CD14-positive monocyte (primary cell): ENCODE measurements at places on chromosomes 11 and 22.
A peak's percentile ranks its signal among the peaks of the same experiment; 100 is the strongest.

DNA sequence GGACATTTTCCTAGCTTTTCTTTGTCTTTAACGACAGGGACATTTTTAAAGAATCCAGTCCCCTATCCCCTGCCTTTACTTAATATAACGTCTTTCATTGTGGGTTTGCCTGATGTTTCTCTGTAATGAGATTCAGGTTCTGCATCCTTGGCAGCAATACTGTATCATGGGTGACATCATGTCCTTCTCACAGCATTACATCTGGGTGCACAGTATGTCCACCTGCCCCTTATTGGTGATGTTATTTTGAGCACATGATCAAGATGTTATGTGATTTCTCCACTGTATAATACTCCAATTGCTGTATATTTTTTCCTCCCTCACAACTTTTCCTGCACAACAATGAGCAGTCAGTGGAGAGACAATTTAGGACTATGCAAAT is 9.7 kb upstream of the STK33 start:
- no peak for DNase-seq

DNA sequence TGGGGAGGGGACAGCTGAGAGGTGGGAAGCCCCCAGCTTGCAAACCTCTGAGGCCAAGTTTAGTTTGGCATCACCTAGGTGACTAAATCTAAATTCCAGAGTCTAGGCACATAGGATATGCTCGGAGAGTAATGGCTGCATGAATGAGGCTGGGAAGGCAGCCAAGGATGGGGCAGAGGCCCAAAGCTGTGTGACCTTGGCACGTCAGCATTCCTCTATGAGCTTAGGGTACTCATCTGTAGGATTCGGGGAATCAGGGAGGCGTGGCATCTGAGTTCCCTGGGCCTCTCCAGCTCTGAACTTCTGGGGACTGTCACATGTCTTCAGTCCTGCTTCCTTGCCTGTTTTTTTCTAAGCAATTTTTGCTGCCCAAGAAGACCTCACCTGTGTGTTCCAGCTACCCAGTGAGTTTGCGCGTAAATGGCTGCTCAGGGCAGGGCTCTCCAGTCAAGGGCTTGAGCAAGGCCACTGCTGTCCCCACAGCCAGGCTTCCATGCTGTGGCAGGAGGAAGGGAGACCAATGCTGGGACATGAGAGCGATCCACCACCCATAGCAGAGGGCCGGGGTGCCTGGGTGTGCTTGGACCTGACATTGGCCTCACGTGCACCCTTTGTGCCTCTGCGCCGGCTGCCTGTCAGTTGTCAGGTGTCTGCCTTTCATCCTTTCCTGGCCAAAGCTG is 13.9 kb downstream of the DAGLA start:
- no peak for DNase-seq

DNA sequence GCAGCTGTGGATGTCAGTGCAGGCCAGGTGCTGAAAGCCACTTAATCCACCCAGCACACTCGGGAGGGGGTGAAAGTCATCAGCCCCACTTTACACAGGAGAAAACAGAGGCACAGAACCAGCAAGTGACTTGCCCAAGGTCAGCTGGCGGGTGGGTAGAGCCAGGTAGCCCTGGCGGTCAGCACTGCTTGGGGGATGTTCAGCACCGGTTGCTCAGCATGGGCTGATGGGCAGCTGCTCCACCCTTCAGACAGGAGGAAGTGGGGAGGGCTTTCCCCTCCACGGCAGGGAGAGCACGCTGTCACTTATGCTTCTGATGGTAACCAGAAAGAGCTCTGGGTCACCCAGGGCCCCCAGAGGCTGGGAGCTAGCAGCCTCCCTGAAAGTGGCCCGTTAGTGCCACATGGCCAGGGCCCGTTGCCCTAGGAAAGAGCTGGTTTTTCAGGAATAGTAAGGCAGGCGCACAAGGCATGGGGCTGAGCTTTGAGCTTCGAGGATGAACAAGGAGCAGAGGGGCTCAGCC is 417.9 kb downstream of the CTTN start:
- DNase-seq: no peak

DNA sequence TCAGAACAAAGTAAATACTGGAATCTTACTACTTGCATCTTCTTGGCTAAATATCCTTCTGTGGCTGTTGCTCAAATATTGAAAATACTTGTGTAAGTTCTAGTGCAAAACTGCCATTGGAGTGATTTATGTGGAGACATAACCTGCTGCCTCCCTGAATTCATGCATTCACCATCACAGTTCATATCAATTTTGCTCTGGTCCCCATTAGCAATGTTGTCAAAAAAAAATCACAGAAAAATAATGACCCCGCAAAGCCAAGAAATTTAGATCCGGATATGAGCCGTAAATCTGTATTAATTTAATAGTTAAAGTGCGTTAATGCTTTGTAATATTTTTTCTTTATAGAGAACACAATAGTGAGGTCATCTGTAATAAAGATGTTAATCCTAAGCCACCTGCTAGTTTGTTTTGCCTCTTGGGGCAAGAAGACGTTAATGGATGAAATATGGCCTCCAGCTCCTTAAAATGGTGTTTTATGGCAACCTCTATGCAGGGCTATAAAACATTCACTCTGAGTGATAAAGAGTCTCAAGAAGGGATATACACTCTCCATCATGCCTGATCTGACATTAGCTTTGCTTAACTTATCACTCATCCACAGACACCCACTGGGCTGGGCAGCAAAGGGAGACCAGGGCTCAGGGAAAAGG is 255.9 kb downstream of the INSC start:
- DNase-seq: no peak

DNA sequence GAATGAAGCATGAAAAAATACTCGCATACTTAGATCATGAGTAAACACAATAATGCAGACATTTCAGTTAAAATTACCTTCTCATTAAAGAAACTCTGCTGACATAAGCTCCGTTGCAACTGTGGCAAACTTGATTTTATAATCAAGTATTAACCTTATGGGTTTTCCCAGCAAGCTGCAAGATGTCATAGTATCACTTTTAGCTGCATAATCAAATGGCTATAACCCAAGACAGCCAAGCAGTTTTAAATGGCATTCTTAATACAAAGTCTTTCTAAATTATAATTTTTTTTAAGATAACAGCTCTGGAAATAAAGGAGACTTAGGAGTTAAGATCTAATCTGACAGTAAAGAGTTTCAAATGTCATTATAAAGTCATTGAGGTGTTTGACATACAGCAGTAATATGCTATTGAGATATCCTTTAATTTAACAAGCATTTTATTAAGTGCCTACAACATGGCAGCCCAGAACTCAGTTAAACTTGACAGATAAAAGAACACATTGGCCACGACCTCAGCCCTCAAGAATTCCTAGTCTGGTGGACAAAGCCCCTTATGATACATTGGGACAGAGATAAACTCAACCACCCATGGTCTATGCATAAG is 163.1 kb upstream of the FAT3 start:
- no peak for DNase-seq

GRCh38 chr11:57458410-57459163 is 1.7 kb upstream of the RTN4RL2 start:
- DNase-seq: peak; percentile 39

GRCh38 chr11:132504501-132505041 is 1027.7 kb downstream of the OPCML start:
- no peak for DNase-seq

- DNase-seq: no peak
Measured at GRCh38 chr11:117092951-117093590, 5.2 kb downstream of the SIK3 start.

- DNase-seq: peak; percentile 96
Measured at GRCh38 chr11:61162092-61162941, 1.1 kb upstream of the VPS37C start.

DNA sequence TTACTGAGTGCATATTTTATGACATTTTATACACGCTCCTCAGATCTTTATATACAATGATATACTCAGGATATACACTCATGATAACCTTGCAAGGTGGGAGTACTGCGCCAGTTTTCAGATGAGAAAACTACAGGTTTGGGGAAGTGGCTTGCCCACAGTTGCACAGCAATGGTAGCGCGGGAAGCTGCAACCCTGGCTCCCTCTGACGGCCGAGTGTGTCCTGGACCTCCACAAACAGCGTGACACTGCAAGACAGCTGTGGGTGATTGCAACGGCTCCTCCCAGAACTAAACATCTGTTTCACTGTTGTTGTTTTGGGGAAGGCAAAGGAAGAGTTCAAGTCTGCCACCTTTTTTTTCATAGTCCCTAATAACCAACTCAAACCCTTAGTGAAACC is 47.0 kb downstream of the PACSIN2 start:
- DNase-seq: peak; percentile 83
